ENCODE measurements at places on chromosomes 6 and 20. TPM values are rescaled to one million over a fixed set of nuclear protein-coding genes. Genes with fewer than 3 reads are reported as not detected.

- no peak overlapping the region for H3K27ac ChIP-seq
- no peaks in the 10 kb centered on the region for H3K36me3 ChIP-seq
- H3K4me1 ChIP-seq = peaks cover 2% of the 10 kb centered on the region
- H3K27me3 ChIP-seq = no peaks in the 10 kb centered on the region
- H3K4me3 ChIP-seq = no peak overlapping the region
- DNase-seq = no peak
Measured at GRCh38 chr6:83199173-83199862, 6.2 kb downstream of the RWDD2A start.

DNA sequence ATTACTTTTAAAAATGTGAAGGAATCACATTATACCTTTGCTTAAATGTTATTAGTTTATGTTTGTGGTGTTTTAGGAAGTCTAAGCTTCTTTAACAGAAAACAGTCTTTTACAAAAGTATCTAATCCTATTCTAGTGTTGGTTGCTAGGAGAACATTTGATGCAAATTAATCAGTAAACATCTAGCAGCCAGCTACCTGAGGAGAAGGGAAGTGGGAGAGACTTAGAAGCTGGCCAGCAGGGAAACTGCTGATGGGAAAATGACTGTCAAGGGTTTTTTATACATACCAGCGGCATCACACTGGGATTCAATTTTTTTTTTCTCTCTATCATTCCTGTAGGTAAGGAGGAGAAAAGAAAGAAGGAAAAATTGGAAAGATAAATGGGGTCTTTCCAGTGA is 686.0 kb upstream of the MMS22L start:
- H3K4me1 ChIP-seq = no peaks in the 10 kb centered on the region
- no peaks in the 10 kb centered on the region for H3K36me3 ChIP-seq
- no peak overlapping the region for H3K4me3 ChIP-seq
- no peak overlapping the region for H3K27ac ChIP-seq
- no peaks in the 10 kb centered on the region for H3K27me3 ChIP-seq
- DNase-seq = no peak

GRCh38 chr6:112122756-112123155 is 35.4 kb downstream of the FAM229B start:
- no peak overlapping the region for H3K4me3 ChIP-seq
- no peaks in the 10 kb centered on the region for H3K4me1 ChIP-seq
- no peaks in the 10 kb centered on the region for H3K36me3 ChIP-seq

GRCh38 chr20:14062786-14063185 is 67.5 kb downstream of the MACROD2 start:
- H3K4me1 ChIP-seq = no peaks in the 10 kb centered on the region
- DNase-seq = no peak
- H3K36me3 ChIP-seq = no peaks in the 10 kb centered on the region
- H3K4me3 ChIP-seq = no peak overlapping the region
- no peaks in the 10 kb centered on the region for H3K27me3 ChIP-seq

DNA sequence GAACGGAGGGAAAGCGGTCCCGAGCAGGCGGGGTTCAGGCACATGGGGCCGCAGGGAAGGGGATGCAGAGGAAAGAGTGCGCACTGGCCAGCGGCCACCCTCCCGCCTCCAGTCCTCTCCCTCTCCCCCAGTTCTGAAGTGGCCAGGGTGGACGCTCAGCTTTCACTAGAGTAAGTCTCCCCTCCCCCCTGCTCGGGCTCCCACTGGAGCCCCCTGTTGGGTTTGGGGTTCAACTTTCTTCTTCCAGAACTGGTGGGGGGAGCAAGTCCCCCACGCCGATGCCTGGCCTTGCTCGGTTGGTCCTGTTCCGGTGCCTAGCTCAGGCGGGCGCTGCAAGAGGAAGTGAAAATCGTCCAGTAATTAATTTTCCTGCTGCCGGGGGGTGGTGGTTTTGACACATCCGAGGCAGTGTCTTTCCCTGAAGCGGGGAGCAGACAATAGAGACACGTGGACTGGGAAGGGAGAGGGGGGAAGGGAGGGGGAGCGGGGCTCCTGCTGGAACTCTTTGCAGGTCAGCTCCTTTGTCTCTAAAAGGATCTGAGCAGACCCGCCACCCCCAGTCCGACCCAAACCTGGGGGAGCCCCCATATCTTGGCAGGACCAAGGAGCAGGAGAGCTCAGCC is 824 bp upstream of the SCRT2 start:
- H3K36me3 ChIP-seq = no peaks in the 10 kb centered on the region
- H3K27me3 ChIP-seq = no peaks in the 10 kb centered on the region

DNA sequence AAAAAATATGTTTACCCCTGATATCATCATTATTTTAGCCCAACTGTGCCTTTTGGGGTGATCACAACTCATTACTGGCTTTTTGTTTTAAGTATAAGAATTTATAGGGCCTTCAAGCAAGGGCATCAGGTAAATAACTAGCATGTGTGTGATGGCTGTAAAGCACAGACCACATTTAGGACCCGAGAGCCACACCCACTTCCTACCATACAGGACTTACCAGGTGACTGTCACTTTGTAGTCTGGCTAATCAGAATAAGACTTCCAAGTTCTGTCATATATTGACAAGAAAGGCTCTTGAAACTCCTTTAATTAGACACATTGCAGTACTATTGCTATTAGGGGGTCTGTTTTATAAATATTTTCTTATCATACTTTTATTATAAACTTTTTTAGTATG is 31.1 kb downstream of the TMEM242 start:
- H3K4me1 ChIP-seq = no peaks in the 10 kb centered on the region
- no peaks in the 10 kb centered on the region for H3K27me3 ChIP-seq
- H3K27ac ChIP-seq = no peak overlapping the region
- peaks cover 7% of the 10 kb centered on the region for H3K36me3 ChIP-seq
- no peak for DNase-seq

GRCh38 chr6:15517600-15517999 is 145.2 kb downstream of the DTNBP1 start:
- peaks cover 87% of the 10 kb centered on the region for H3K36me3 ChIP-seq
- H3K4me3 ChIP-seq = no peak overlapping the region
- DNase-seq = no peak
- no peaks in the 10 kb centered on the region for H3K27me3 ChIP-seq
- no peak overlapping the region for H3K27ac ChIP-seq
- H3K4me1 ChIP-seq = no peaks in the 10 kb centered on the region

The INSM1 gene
- not detected for polyA plus RNA-seq

The PTPN1 gene
- polyA plus RNA-seq = 34.7 TPM

The CARMIL1 gene
- polyA plus RNA-seq = 3.4 TPM

The BANF2 gene
- not detected for polyA plus RNA-seq

The MAFB gene
- not detected for polyA plus RNA-seq

Measured in naive thymus-derived CD4-positive, alpha-beta T cell (primary cell).